GM04503 (cell line): ENCODE measurements at places on chromosomes 7 and 10.

DNA sequence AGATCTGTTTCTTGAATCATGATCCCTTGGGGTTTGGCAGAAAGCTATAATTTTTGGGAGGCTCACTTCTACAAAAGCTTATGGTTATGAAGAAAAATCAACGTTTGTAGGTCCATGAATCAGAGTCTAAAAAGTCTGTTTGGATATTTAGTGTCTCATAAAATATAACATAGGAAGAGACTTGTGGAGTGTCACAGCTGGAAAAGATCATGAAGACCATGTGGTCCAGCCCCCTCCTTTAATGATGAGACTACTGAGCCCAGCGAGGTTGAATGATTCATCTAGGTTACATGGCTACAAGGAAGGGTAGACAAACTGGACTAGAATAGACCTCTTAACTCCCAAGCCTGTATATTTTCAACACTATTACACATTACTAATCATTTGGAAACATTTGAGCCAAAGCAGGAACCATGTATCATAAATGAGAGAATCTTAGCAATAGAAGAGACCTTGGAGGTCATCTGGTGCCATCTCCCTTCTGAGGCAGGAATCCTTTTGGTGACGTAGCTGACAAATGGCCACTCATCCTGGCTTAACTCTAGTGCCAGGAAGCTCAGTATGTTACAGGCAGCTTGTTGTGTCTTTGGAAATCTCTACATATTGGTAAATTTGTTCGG is 152.5 kb downstream of the CREB5 start:
- no peak for DNase-seq

GRCh38 chr10:90947030-90947960 is 26.4 kb upstream of the ANKRD1 start:
- DNase-seq: no peak

GRCh38 chr7:141544831-141545230 is 6.4 kb upstream of the AGK start:
- DNase-seq: no peak

DNA sequence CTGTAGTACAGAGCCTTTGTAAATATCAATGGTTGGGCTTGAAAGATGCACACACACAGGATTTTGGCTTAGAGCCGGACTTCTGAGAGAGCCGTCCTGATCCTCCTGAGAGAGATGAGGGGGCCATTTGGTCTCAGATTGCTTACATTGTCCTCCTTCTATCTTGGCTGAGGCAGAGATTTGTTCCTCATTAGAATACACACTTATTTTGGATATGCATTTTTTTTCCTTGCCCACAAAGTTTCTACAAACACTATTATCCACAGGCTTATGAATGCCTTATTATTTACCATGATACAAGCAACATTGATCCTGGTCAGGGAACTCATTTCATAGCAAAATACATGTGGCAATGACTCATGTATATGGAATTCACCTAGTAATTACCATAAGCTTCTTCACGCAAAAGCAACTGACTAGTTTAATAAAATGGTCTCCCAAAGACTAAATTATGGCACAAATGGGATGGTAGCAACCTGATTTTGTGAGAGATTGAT is 175.3 kb downstream of the MDFIC start:
- DNase-seq: peak; percentile 24

GRCh38 chr10:54962134-54962900 is 161.3 kb upstream of the PCDH15 start:
- no peak for DNase-seq
